AG09309 (cell line): ENCODE measurements at places on chromosomes 11 and 22.
A peak's percentile ranks its signal among the peaks of the same experiment; 100 is the strongest.

- no peak for DNase-seq
Measured at GRCh38 chr11:92735039-92735438, 234.4 kb upstream of the MTNR1B start.

DNA sequence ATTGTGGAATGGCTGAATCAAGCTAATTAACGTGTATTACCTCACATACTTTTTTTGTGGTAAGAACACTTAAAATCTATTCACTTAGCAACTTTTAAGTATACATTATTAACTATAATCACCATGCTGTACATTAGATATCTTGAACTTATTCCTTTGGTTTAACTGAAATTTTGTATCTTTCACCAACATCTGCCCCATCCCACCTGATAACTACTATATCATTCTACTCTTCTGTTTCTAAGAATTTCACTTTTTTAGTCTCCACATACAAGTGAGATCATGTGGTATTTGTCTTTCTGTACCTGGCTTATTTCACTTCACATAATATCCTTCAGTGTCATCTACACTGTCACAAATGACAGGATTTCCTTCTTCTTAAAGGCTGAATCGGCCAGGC is 17.1 kb upstream of the VWA5A start:
- no peak for DNase-seq

- no peak for DNase-seq
Measured at GRCh38 chr22:27408068-27408467, 393.5 kb downstream of the MN1 start.

DNA sequence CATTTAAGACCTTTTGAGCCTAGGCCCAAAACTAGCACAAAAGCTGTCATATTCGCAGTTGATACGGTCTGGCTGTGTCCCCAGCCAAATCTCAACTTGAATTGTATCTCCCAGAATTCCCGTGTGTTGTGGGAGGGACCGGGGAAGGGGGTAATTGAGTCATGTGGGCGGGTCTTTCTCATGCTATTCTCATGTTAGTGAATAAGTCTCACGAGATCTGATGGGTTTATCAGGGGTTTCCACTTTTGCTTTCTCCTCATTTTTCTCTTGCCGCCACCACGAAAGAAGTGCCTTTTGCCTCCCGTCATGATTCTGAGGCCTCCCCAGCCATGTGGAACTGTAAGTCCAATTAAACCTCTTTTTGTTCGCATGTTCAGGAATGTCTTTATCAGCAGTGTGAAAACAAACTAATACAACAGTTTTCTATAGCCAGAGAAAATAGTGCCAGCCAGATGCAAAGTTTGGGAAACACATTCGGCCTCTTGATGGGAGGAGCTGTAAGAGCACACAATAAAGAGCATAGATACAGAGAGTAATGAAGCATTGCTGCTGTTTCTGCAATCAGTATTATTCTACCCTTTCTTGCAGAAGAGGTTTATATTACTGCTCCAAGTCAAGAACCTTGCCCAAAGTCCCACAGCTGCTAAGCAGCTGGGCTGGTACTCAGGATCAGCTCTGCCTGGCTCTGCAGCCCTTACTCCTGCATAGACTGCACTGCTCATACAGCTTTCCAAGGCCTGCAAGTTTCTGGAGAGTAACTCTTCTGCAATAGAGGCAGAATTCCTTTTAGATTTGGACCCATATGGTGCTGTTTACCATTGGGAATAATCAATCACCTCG is 2.0 kb upstream of the ZNF195 start:
- DNase-seq: no peak

DNA sequence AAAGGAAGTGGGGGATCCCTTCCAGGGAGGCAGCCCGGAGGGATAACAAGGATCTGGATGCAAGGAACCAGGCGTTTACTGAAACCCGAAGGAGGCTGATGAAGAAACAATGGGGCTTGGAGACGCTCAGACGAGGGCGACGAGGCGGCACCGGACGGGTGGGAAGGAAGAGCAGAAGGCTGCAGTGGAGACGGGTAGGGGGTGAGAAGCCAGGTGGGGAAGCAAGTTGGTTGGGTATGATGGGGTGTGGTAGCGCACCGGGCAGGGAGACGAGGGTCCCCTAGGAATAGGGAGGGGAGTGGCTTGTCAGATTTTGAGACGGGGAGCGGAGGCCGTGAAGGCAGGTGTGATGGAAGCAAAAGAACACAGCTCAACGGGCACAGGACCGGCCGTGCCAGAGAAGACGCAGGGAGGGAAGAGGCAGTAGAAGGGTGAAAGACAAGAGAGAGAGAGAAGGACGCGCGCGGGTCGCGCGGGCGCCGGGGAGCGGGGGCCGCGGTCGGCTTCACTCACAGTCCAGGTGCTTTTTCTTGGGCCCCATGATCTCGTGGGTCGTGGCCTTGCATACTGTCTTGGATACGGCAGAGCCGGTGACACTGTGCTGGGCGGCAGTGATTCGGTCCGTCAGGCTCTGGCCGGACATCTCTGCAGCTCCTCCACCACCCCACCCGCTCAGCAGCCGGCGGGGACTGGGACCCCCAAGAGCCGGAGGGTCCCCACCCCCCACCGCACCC is 579 bp downstream of the PICALM start:
- DNase-seq: no peak

- DNase-seq: no peak
Measured at GRCh38 chr22:45843031-45843430, 133.9 kb downstream of the WNT7B start.

DNA sequence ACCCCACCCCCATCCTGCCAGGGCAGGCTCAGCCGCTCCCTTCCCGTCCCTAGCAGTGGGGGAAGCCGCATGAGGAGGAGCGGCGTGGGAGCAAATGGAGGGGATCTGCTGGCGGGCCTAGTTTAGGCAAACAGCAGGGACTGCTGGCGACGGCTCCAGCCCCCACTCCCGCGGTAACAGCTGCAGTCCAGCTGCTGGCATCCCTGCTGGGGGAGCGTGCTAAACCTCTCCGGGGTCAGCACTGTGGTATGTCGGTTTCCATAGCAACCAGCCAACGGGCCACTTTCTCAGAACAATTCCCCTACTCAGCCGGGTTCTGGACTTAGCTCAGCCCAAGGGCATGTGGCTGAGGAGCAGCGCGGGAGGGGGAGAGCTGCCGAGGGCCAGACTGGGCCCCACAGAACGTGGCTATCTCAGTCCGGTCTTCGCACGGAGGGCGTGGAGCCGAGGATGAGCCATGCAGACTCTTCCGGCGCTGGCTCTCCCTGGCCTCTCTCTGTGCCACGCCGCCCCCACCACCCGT is 98.8 kb downstream of the PKNOX2 start:
- DNase-seq: peak; percentile 99

GRCh38 chr11:68997124-68997994 is 15.7 kb downstream of the MRGPRF start:
- no peak for DNase-seq

GRCh38 chr11:34194576-34195335 is 89.3 kb downstream of the NAT10 start:
- no peak for DNase-seq

DNA sequence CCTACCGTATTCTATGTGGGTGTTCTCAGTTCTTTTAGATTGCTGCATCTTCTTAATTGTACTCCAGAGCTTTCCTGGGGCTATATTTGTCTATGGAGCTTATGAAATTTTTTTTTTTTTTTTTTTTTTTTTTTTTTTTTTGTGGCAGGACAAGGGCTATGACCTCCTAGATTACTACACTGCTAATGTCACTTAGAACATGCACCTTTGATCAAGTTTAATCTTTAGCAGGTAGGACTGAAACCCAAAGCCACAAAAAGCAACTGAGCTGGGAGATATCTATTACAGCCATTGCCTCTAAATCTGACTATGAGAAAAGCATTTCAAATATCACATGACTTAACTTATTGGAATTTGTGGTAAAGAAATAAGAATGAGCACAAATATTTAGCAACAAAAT is 21.7 kb upstream of the ABTB2 start:
- DNase-seq: no peak

DNA sequence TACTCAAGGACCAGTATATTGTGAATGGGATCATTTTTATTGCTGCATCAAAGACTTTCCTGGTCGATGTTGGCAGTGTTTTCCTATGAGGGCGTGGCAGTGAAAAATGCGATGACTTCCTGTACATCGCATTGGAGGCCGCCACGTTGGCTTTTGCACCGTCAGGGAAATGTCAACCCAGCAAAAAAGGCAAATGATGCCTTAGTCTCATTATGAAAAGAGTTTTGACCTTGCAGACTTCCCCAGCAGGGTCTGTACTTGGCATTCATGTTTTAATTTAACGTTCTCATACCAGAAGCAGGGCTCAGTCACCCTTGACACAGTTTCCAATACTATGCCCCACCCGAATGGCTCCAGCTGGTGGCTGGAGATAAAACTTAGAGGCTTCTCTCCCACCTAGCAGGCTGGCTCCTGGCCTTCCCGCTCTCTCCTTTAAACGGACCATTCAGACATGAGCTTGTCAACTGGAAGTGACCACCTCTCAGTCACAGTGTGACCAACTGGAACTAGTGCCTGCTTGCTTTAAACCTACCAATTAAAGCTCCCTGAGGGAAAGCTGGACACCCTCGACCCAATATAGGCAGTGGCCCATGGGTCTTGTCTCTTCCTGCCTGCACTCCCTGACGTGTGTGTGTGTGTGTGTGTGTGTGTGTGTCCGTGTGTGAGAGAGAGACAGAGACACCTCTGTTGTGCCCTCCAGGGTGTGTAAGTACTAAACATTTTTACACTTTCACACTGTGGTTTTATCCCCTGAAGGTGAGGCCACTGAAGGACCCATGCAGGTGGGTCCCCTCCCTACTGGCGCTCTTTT is 8.7 kb upstream of the GDPD5 start:
- DNase-seq: no peak

GRCh38 chr11:66459138-66459778 is 7.4 kb upstream of the PELI3 start:
- no peak for DNase-seq

DNA sequence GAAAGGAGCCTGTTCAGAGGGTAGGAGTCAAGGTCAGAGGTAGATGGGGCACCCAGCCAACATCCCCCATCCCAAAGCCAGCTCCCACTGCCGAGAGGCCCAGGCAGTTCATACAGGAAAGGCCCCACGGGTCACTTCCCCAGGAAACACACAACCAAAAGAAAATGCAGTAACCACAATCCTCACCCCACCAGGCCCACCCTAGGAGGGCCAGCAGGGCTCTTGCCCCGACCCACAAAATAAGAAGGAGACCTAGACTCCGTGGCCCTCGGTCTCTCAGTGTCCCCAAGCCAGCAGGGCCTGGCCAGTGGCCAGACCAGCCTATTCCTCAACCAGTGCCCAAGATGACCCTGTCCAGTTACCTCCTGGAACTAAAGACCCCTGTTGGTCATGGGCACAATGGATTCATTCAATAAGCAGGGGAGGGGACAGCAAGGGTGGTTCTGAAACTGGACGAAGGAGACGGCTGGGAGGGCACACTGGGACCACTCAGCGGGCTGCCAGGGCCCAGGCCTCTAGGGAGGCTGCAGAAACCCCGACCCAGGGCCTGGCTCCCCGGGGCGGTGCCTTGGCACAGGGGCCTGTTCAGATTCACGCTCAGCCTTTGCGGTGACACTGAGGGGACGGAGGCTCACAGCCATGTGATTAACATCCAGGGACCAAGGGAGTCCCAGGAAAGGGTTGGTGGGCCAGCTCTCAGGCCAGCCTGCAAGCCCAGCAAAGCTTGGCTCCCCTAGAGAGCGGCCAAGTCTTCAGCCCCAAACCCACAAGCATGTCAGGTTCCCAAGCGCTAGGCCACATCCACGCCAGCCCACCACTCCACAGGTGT is 5.5 kb downstream of the RAB3IL1 start:
- DNase-seq: no peak

DNA sequence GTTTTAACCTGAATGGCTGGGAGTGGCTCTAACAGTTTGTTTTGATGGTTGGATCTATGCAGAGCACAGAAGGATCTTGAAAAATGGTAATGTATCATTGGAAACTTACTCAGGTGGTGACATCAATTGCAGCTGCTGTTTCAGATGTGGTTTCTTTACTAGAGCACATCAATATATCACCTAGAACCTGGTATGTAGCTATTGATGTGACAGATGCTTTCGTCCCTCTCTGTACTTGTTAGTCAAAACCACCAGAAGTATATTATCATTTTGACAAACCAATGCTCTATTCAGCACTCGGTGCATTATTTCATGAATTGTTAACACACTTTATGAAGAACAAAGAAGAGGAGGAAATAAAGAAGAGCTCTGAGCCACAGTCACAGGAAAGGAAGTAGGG is 26.6 kb upstream of the SCN3B start:
- DNase-seq: no peak

DNA sequence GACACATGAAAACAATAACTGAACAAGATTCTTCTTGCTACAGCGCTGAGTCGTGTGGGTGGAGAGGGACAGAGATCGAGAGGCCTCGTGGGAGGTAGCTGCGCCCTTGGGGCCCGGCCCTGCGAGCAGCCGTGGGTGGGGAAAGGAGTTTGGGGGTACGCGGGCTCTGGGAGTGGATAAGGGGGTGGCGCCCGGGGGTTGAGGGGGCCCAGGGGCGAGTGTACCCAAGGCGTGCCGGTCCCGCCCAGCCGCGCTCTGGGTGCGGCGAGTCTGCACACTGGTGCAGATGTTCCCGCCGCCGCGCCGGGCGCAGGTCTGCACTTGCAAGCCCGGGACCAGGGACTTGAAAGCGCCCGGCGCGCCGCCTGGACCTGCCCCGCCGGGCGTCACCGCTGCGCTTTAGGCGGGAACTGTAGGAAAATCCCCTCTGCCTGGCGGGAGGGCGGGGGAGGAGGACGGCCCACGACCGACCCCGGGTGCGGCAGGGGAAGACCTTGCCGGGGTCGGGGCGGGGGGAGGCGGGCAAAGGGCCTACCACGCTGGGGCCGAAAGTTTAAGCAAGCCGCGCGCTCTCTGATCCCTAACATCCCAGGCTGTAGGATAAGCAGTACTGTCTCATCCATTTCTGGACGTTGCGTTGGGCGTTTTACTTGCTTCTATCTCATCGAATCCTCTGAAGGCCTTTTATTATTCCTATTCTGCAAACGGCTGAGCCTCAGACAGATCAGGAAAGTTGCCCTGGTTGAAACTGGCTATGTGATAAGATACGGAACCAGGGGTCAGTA is 1.4 kb upstream of the KREMEN1 start:
- no peak for DNase-seq

DNA sequence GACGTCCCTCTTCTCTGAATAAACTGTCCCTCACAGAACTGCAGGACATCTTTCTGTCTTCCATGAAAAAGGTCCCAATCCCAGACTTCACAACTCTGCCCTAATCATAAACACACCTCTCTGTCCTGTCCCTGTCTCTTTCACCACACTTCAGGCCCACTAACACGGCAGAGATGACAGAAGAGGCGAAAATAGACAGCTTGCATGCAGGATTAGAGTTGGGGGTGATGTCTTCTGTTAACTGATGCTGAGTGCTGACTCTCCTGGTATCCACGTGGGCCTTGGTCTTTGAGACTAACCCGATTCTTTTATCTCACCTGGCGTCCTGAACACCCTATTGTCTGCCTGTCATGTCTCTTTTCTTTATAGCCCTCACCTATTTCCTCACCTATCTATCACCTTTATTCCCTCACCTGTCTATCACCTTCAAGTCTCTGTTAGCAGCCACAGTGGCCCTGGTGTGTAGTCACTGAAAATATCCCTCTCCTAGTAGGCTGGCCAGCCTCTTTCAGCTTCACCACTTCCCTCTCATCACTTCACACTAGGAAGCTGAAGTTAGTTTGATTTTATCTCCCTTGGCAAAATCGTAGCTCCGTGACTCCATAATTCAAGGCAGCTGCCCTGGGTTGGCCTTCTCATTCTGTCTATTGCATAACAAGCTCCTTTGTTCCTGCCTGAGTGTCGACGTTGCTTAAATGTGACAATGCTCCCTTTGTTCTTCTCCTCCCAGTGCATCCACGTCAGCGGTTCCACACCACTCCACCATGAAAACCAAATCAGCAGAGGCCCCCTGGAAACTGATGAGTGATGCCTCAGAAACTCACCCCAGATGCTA is 30.6 kb upstream of the DRD2 start:
- DNase-seq: peak; percentile 25

GRCh38 chr11:11946878-11947277 is 61.5 kb downstream of the DKK3 start:
- DNase-seq: no peak
